ENCODE measurements at places on chromosomes 7 and 10.

- no peak for DNase-seq
Measured at GRCh38 chr7:44150466-44150832, 9.3 kb upstream of the MYL7 start.

DNA sequence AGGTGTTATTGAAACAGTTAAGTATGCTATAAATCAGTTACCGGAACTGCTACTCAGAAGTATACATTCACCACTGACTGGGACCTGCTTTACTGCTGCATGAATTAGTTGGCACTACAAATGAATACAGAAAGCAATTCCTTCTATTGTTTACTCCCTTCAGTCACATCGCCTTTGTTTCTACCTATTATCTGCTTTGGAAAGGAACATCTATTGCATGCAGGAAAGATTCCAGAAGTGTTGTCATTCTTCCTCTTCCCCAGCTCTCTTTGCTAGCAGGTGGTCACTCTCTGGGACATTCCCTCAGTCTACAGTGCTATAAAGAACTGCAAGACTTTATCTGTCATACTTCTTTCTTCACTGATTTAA, 131.3 kb downstream of the ANK3 start:
- no peak for DNase-seq

- DNase-seq: no peak
Measured at GRCh38 chr10:104284846-104285245, 15.9 kb downstream of the GSTO2 start.

DNA sequence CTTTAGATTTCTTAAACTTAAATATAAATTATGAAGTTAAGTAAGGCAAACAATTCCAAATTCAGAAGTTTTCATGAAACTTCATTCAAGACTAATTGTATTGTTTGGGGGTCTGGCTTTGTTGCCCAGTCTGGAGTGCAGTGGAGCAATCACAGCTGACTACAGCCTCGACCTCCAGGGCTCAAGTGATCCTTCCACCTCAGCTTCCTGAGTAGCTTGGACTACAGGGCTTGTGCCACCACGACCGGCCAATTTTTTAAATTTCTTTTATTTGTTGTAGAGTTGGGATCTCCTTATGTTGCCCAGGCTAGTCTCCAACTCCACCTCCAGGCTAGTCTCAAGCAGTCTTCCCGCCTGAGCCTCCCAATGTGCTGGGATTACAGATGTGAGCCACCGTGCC, 12.5 kb downstream of the P4HA1 start:
- DNase-seq: no peak

DNA sequence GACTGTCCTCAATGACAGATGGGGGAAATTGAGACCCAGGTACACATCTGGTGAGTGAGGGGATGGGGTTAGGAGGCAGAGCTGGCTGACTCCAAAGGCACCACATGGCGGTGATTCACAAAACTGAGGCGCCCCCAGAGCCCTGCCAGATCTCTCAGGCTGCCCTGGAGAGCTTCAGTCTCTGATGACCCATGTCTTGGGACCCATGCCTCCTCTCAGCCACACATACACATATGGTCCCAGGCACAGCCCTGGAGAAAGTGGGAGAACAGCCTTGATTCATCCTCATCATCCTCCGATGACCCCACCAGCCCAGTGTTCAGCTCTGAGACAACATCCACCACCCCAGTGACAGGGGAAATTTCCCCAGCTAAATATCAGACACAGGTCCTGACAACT, 426.0 kb downstream of the RPS24 start:
- DNase-seq: no peak

All from inflammatory macrophage (primary cell).